ENCODE measurements at places on chromosomes 16 and 17. TPM values are rescaled to one million over a fixed set of nuclear protein-coding genes. Genes with fewer than 3 reads are reported as not detected.

DNA sequence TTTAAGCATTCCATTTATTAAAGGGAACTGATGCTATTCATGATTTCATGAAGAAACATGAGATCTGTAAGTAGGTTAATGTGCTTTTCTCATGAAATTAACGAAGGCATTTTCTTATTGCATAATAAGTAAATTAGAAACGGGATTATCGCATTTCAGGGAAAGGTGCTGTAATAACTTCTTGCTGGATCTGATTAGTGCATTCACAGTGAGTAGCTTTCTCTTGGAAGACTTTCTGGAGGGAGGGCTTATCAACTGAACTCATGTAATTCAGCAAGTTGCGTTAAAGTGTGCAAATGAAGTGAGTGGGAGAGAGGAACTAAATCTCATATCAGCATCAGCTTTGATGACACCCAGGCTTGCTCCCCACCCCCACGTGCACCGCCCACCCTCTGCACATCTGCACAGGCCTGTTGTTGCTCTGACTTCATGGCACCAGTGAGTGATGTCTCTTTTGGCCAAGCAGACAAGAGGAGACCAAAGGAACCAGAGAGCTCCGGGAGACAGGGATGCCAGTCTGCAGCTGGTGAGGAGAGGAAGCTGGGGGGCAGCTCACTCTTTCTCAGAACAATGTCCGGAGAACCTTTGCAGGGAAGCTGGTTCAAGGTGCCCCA is 26.3 kb upstream of the GAS7 start:
- DNase-seq, result no peak

Gene HS3ST6
- not detected for total RNA-seq

Gene PER1
- 4.6 TPM for total RNA-seq

DNA sequence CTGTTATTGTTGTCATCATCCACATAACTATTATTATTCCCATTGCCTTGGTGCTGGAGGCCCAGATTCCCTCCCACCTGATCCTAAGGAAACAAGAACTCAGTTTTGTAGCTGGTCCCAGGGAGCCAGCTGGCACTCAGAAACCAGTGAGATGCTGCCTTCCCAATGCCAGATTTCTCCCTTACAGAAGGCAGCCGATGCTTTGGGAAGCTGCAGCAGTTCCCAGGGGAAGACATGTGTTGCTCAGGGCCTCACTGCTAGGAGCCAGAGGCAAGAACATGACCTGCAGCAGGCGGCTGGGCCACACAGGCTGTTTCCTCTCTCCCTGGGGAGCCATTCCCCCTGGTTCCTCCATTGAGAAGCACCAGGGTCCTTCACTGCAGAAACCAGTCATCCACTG is 59.9 kb upstream of the GRIN2A start:
- DNase-seq, result no peak

Gene TPSD1
- total RNA-seq, result not detected

GRCh38 chr17:57315061-57316015 is 59.0 kb downstream of the MSI2 start:
- DNase-seq, result no peak

DNA sequence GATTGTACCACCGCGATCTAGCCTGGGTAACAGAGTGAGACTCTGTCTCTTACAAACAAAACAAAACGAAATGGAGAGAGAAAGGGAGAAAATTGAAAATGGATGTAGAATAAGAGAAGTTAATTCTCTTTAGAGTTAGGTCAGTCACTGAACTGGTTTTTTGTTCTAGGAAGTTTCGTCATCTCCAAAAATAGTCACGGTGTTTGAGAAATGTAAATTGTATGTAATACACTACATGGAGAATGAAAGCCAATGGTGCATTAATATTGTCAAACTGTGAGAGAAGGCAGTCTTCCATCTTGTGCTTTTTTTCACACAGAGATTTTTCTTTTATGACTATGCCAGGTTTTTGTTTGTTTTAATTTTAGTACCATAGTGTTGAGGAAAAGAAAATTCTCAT is 145.9 kb downstream of the BCAS3 start:
- DNase-seq, result no peak

Gene MT4
- not detected for total RNA-seq

Gene DHRS7C
- total RNA-seq, result not detected

Gene SLC16A11
- total RNA-seq, result not detected

GRCh38 chr17:42422412-42422957 is 571 bp downstream of the CAVIN1 start:
- DNase-seq, result peak; percentile 43

- no peak for DNase-seq
Measured at GRCh38 chr17:13952009-13952750, 117.1 kb upstream of the COX10 start.

- no peak for DNase-seq
Measured at GRCh38 chr16:6913566-6913965, 419.1 kb upstream of the RBFOX1 start.

DNA sequence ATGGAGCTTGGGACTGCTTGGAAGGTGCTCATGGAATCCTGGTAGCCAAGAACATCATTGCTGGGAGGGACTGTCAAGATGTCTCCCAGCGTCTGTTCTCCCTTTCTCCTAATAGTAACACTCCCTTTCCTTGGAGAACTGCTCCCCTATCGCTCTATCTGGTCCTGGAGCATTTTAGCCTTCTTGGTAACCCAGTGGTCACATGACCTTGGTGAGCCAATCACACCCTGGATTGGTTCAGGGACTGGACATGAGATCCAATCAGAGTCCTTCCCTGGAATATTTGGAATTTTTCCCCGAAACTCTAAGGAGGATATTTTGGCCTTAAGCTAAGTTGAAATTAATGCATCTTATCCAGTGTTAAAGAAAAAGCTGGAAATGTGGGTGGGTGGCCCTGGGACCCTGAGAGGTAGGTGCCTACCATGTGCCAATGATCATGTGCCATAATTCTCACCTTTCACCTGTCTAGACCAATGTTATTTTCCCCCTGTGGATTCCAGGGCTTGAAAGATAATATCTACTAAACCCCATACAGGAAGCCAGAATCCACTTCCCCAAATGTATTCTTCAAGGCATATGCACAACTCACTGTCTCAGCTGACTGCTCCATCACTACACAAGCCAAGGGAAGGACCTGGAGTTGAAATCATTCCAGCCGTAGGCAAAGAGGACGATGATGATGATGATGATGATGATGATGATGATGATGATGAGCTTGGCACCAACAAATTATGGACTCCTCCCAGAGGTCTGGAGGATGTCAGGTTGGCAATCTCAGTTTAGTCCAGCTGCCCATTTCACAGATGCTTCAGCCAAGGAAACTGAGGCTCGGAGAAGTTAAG is 193.2 kb downstream of the RAB11FIP4 start:
- DNase-seq, result no peak

- no peak for DNase-seq
Measured at GRCh38 chr16:19753815-19754643, 36.0 kb downstream of the IQCK start.

DNA sequence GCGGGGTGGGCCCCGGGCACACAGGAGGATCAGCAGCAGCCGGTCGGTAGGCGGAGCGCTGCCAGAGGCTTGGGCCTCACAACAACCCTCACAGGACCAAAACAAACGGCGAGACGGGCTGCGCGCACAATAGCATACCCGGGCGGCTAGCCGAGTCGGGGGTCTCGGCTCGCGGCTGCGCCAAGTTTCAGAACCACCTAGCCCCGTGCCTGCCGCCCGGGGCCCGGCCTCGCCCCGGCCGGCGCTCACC is 732 bp downstream of the ULK2 start:
- DNase-seq, result peak; percentile 47

- no peak for DNase-seq
Measured at GRCh38 chr17:79041041-79041570, 17.1 kb downstream of the C1QTNF1 start.

GRCh38 chr16:4938683-4939030 is 1.7 kb upstream of the PPL start:
- DNase-seq, result no peak

Gene CLEC19A
- total RNA-seq, result 0.68 TPM

GRCh38 chr17:82309656-82310570 is 7.5 kb downstream of the CD7 start:
- no peak for DNase-seq

- DNase-seq, result no peak
Measured at GRCh38 chr16:23155445-23156049, 6.3 kb upstream of the USP31 start.

DNA sequence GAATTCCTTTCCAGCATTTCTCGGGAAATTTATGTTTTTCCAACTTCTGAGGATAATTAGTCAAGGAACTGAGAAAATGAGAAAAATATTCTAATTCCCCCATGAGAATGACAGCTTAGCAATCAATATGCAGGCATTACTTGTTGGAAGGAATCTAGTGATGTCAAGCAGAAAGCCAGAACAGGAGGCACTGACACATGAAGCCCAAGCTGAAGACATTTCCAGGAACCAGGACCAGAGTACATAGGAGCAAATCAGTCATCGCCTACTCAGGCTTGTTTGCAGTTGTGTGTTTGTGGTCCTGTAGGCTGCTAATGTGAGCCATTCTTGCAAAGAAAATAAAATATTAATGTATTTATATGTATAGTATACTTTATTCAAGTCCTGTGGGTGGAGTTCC is 89.7 kb downstream of the SALL1 start:
- DNase-seq, result no peak

DNA sequence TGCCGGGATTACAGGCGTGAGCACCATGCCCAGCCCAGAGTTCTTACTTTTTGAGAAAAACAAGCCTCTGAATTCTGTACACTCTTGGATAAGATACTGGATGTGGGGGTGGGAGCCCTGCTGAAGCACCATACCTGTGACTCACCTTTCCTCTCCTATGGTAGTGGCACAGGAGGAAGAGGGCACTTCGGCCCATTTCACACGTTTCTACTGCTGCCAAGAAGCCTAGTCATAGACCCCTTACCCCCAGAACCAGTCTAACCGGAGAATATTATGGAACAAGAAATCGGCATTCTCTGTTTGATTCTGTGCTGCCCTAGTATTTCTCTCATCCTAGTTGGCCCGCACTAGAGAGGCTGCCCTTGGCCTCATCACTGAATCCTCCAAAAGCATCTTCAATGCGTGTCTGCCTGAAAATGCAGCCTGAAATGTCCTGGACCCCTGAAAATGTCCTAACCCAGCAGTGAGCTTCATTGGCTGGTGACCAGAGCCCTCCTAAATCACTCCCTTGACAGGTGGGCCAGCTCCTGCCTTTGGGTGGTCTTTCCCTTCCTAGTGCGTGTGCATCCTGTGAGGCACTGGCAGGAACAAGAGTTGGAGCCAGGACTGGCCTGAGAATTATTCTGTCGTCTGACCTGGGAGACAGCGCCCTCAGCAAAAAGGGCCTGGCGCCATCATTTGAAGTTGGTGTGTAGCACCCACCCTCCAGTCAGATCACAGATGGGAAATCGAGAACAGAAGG is 37.9 kb downstream of the NDEL1 start:
- no peak for DNase-seq

DNA sequence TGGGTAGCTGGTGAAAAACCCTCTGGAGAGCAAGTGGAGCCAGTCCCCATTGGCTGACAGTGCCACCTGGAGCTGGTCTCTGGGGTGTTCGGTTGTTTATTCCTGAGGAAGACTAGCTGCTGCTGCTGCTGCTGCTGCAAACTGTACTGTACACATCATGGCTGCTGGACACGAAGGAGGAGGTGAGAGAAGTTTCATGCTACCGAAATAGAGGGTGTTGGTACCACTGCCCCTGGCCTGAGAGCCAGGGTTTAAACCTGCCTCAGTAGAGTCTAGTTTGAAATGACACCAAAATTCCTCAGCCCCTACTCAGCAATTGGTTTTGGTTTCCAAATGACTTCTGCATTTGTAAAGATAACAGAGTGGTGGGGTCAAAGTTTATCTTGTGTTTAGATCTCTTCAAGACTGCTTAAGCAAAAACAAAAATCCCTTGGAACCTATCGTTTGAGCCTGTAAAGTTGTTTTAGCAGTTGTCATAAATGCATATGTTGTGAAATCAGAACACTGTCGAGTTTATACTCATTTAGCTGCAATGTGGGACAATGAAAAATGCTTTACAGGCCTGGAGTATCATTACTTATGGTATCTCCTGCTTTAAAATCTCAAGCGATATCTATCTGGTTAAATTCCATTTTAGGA is 40.8 kb downstream of the CYB5B start:
- peak; percentile 13 for DNase-seq

Gene IGFBP4
- 7.2 TPM for total RNA-seq

Gene ABCC6
- total RNA-seq, result 1.6 TPM

DNA sequence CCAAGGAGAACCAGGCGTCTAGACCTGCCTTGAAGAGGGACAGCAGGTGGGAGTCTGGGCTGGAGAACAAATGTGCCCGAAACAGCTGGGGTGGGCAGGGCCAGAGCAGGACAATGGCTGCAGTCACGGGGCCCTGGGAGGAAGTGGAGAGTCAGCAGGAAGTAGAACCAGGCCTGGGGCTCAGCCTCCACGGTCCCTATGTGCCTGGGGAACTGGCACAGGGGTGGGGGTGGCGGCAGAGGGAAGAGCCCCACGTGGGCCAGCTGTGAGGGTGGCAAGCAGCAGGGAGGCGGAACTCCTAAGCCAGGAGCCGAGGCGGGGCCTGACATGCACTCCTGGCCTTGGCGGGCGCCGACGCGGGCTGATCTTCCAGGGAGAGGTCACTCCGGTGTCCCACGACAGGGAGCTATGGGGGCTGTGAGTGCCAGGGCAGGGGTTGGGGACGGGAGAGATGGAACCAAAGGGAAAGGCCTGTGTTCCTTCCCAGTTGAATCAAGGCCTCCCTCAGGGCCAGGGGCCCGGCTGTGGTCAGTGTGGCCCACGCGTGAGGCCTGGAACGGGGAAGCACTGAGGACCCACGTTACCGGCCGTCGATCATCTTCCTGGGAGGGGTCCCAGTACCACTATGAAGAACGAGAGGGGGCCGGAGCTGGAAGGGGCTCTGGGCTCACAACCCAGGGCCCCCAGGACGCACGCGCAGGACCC is 42.7 kb downstream of the TIMM22 start:
- no peak for DNase-seq

GRCh38 chr16:46673320-46674013 is 15.5 kb downstream of the VPS35 start:
- DNase-seq, result peak; percentile 58

DNA sequence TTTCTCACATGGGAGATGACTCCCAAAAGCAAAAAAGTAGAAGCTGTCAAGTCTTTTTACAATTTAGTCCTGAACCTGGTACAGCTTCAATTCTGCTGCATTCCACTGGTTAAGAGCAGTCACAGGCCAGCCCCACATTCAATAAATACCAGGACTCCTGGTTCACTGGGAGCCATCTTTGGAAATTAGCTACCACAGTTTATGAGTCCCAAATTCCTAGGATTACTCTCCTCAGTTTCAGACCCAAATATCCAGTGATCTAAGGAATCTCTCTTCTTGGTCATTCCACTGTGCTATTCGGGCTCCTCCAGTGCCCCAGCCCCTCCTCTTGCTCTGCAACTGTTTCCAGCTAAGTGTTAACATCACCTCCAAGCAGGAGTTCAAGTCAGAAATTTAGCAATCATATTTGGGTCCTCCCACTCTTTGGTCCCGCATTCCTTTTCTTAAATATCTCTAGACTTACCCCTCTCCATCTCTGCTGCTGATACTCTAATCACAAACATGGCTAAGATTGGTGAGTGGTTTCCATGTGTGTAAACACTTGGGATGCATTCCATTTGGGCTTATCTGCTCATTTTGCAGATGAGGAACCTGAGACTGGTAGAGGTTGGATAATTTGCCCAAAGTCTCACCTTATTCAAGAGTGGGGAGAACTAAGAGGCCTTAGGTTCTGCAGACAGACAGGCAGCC is 9.6 kb upstream of the WIPF2 start:
- DNase-seq, result no peak

Data from H4 (cell line).